ENCODE measurements at places on chromosomes 7 and 10.

- DNase-seq: no peak
Observed at GRCh38 chr10:129963641-129964501, at the start of gene EBF3. Gene EBF3 (minus strand): TSS chr10:129964274. CDS start chr10:129963768, 506 bp downstream.

GRCh38 chr7:151608031-151608551, 88.4 kb upstream of the RHEB start:
- no peak for DNase-seq

- no peak for DNase-seq
Observed at GRCh38 chr7:17493446-17493845, 195.0 kb downstream of the AHR start.

DNA sequence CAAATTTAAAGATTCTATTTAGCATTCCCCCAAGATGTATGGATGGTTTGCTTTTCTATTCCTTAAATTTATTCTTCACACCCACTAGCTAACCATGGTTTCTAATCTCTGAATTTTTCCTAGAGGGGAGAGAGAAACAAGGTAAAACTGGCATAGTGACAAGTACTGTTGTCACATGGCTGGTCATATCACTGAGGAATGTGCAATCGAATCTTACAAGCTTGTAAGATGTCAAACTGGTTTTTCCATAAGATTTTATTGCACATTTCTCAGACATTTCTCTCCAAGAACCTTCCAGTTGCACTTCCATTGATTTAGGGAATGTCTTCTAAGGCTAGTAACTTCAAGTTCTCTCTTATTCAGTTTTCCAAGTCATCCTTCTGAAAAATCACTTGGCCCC, 89.8 kb downstream of the MBL2 start:
- no peak for DNase-seq

GRCh38 chr10:9342885-9343570, 1288.5 kb downstream of the GATA3 start:
- DNase-seq: no peak

All from esophagus squamous epithelium (tissue), 5 donors.